Endodermal cell (in vitro differentiated cells): ENCODE measurements at places on chromosomes 1 and 21. TPM values are rescaled to one million over a fixed set of nuclear protein-coding genes. Genes with fewer than 3 reads are reported as not detected.

The AVPR1B gene
- total RNA-seq = 0.11 and 0.18 TPM in 2 replicates

DNA sequence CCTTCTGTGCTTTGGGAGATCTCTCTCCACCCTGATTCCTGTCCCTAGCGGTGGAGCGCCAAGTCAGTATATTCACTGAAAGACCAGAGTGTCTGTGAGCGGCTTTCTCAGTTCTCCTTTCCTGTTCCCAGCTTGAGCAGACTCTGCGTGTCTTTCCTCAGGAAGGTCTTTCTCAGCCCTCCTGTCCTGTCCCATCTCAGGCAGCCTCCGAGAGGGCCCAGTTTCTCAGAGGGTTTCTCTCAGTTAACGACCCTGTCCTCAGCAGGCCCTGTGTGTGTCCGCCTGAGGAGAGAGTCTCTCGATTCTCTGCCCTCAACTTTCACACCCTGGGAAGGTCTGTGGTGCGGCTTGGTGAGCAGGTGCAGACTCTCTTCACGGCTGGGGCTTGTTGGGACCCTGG is 34.0 kb upstream of the CHIT1 start:
- H3K36me3 ChIP-seq = no peaks in the 10 kb centered on the region
- H3K4me3 ChIP-seq = no peak overlapping the region
- peaks cover 22% of the 10 kb centered on the region for H3K27me3 ChIP-seq
- H3K4me1 ChIP-seq = no peaks in the 10 kb centered on the region

DNA sequence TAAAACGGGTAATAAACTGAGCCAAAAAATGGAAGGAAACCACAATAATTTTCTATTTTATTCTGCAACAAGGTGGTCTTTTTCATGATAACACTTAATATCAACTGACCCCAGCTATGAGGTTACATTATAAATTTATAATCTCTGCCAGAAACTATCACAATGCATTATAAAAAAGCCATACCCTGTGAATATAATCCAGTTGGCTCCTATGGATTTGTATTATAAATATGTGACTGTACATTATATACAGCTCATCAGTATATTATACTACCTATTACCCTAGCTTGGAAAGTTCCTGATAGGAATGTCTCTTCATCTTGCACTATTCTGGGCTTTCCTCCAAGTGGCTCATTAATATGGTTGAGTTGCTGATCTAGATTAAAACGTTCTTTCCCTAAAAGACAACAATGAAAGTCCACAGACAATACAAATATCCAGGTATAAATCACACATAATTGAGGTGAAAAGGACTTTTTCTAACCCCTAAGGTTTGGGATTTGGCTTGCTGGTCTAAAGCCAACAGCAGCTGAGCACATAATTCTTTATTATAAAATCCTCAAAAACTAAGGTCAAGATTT is 487.7 kb downstream of the TTLL7 start:
- H3K36me3 ChIP-seq = no peaks in the 10 kb centered on the region
- no peaks in the 10 kb centered on the region for H3K27me3 ChIP-seq
- no peak overlapping the region for H3K4me3 ChIP-seq

DNA sequence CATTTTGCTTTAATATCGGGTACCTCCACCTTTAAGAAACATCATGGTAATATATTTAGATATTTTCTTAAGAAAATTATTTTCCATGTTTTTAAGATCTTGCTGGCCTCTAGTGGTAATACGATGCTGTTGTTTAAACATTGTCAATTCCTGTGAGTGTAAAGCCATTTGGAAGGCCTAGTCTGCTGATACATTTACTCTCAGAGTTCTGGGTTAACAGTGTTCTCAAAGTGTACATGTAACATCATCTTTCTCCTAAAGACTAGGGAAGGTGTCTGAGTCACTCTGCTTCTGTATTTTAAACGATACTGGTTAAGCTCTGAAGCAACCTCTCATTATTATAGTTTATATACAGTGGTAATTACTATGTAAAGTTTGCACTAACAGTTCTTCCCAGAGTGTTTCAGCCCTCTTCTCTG is 189.1 kb downstream of the RASAL2 start:
- no peak for DNase-seq
- no peak overlapping the region for H3K4me3 ChIP-seq
- peaks cover 4% of the 10 kb centered on the region for H3K4me1 ChIP-seq
- H3K27ac ChIP-seq = no peak overlapping the region
- H3K36me3 ChIP-seq = no peaks in the 10 kb centered on the region

DNA sequence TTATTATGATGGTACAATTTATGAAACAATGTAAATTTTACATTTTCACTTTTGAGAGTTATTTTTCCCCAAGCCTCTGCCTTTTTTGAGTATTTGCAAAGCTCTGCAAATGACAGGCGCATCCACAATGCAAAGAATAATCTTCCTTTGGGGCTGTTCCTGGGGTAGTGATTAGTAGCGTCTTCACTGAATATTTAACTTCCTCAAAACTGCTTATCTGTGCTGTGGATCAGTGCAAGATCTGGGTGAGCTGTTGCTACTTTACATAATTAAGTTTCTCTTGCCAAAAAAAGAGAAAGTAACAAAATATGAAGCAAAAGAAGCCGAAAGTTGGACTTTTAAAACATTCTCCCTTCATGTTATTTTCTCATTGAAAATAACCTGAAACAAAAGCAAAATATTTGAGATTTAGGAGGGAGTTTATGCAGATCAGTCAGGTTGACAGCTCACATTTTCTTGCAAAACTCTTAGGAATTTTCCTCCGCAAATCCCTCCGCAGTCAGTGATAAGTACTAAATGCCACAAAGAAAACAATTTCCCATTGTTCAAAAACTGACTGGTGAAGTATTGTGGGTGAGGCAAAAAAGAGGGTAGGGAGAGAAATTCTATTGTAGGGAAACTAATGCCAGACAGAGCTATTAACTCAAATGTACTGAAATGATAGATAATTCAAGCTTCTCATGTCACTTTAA is 276.4 kb upstream of the B3GALT2 start:
- H3K4me3 ChIP-seq = peak overlapping the region; percentile 61
- no peaks in the 10 kb centered on the region for H3K27me3 ChIP-seq
- DNase-seq = no peak
- H3K36me3 ChIP-seq = no peaks in the 10 kb centered on the region
- H3K27ac ChIP-seq = no peak overlapping the region
- peaks cover 27% of the 10 kb centered on the region for H3K4me1 ChIP-seq

- H3K27ac ChIP-seq = no peak overlapping the region
- H3K4me3 ChIP-seq = no peak overlapping the region
- no peaks in the 10 kb centered on the region for H3K36me3 ChIP-seq
- H3K4me1 ChIP-seq = peaks cover 9% of the 10 kb centered on the region
Measured at GRCh38 chr1:9842781-9843575, 19.2 kb upstream of the CLSTN1 start.
